ENCODE measurements at places on chromosomes 16 and 17.

DNA sequence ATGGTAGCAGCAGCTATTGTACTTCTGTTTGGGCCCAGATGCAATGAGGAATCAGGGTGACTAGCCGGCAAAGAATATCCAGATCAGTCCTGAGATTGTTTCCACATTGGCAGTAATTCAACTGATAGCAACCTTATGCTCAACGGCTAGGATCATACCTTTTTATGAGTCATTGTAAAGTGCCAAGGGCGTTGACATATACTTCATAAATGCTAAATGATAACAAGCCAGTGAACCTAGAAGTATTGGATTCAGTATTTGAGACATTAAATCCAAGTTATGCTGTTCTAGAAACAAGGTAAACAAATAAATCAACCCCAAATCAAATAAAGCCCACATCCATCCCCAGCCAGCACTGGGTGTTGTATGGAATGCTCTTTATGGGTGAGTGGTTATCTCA is 207.1 kb upstream of the ZFHX3 start:
- DNase-seq = no peak

GRCh38 chr17:6027342-6028024 is 42.7 kb upstream of the WSCD1 start:
- DNase-seq = no peak

DNA sequence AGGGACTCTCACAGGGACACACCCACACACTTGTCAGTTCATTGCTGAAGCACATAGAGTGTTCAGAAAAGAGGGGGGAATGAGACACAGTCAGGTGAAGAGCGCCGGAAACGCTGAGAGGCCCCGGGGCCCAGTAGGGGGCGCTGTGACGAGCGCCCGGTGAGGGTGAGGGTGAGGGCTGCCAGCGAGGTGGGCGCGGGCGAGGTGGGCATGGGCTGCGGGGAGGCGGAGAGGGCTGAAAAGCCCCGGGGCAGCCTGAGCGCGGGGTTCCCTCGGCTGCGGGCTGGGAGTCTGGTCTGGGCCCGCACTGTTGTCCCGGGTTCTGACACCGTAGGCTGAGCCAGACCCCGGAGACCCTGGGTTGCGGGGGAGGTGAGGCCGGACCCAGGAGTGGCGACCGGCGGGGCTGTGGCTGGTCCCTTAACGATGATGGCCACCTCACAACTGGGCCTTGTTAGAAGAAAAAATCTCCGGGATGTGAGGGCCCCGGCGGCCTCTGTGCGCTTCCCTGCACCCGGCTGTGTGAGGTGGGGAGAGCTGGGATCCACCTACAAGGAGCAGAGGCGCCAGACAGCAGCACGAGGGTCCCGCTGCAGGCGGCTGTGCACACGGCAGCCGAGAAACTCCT is 91.4 kb downstream of the C16orf78 start:
- peak; percentile 6 for DNase-seq

DNA sequence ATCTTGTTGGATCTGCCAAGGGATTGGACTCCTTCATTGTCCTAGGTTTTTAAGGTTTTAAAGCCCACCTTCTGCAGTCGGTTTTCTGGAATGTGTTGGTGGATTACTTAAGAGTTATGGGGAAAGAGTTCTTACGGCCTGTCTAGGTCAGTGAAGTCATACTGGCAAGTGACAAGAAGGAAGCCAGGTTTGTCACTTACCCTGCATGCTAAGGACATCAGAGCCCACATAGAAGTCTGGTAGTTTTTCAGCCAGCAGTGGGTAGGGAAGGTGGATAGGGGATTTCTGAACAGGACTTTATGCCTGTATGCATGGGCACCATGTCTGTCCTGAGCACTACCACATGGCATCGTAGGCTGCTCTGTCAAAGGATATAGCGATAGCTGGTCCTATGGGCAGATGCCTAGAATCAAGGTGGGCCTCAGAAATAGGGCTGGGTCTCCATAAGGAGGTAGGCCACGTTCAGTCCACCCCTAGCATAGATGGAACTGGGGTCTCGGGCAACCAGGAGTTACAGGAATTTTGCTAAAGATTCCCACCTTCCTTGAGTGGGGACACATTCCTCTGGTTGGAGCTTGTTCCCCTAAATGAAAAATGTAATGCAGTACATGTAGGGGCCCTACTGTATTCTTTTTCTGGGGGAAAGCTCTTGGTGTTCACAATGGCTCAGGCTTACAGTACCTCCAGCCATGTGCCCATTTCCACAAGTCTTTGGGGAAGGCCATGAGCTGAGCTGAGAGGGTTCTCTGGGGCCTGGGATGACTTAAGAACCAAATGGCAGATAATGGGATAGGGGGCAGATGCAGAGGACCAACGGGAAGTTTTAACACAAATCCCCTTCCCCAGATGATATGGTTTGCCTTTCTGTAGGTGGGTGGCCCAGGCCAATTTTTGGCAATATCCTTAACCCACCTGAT is 27.5 kb downstream of the TRPV2 start:
- no peak for DNase-seq

- DNase-seq = no peak
Measured at GRCh38 chr17:81398832-81399411, 3.7 kb downstream of the BAHCC1 start.
